ENCODE measurements at places on chromosomes 2 and 18.

DNA sequence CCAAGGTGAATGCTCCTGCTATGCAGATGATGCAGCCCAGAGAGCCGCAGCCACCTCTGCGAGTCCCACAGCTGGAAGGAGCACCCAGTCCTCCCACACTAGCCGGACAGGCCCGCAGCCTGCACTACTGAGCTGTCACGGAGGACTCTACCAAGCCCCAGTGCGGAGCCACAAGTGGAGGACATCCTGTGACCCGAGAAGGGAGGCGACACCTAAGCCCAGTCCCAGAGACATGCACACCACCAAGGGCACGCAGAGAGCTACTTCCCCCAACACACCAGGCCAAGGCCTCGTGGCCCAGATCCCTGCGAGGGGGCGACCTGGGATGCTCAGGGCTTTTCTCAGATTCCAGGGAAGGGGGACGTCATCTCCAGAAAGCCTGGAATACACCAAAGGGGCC, 12.9 kb downstream of the HS1BP3 start:
- no peaks in the 10 kb centered on the region for H3K36me3 ChIP-seq
- H3K4me1 ChIP-seq = peaks cover 9% of the 10 kb centered on the region
- DNase-seq = no peak
- H3K27me3 ChIP-seq = no peaks in the 10 kb centered on the region
- no peak overlapping the region for H3K4me3 ChIP-seq
- no peak overlapping the region for H3K27ac ChIP-seq

DNA sequence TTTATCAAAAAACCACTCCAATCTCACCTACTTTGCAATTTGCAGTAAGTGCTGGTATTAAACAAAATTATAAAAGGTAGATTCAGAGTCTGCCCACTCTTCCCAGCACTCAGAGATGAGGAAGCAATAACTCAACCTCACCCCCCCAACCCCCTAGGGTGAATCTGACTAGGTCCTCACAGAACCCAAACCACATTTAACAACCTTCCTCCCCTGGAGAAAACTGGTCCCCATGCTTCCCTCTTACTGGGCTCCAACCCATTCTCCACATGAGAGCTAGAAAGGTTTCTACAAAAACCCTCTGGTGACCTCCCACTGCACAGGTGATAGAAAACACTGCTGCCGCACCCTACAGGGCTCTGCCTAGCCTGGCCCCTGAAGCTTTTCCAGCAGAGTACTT, 40.5 kb upstream of the BMP10 start:
- H3K4me3 ChIP-seq = no peak overlapping the region
- H3K36me3 ChIP-seq = no peaks in the 10 kb centered on the region
- peaks cover 29% of the 10 kb centered on the region for H3K4me1 ChIP-seq
- no peak for DNase-seq

DNA sequence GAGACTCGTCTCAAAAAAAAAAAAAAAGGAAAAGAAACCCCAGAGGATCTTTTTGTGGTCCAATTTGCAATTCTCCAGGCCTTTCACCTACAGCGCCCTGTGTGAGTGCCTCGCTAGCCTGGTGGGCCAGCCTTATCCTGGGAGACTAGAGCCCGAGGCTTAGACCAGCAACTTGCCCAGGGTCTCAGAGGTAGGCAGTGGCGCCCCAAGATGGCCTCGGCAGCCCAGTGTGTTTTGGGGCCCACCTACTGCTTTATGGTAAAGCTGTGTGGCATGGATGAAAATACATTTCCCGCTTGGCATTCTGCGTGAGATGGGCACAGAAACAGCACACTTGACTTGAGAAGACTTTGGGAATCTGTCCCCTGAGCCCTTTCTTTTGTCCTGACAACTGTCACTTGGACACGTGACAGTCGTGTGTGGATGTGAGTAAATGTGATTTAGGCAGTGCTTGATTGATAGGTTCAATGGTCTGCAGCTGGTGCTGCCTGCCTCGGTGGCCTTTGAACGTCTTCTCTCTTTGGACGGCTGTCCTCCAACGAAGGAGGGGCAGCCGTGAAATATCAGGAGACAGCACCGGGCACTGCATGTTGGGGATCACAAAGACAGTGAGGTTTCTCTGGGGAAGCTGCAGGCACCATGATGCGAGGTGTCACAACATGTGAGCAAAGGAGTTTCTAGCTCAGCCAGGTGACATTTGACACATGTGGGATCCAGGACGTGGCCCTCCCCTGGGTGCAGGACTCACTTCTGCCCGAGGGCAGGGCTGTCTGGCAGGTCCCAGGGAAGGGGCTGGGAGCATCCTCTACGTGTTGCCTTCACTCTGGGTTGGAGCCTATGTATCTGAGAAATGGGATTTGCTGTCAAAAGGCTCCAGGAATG, 209.5 kb upstream of the TWIST2 start:
- H3K27me3 ChIP-seq = no peaks in the 10 kb centered on the region
- no peak overlapping the region for H3K4me3 ChIP-seq
- no peak for DNase-seq
- no peaks in the 10 kb centered on the region for H3K36me3 ChIP-seq
- H3K4me1 ChIP-seq = no peaks in the 10 kb centered on the region

DNA sequence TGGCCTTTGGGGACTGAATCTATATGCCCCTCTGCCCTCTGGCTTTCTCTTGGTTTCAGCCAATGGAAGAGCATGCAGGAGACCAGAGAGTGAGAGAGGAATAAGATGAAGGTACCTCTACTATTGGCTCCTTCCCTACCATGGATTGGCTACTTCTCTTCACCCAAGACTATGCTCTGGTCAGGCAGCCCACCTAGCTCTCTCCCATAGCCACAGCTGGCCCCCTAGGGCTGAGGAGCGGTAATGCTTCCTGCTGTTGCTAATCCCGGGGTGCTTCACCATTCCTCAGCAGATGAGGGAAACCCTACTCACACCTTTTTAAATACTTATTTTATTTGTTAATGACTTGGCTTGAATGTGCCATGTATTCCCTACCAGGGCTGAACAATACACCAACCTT, 142.4 kb downstream of the MREG start:
- H3K4me3 ChIP-seq = no peak overlapping the region
- no peak for DNase-seq
- H3K36me3 ChIP-seq = no peaks in the 10 kb centered on the region
- H3K27ac ChIP-seq = no peak overlapping the region
- peaks cover 2% of the 10 kb centered on the region for H3K27me3 ChIP-seq

DNA sequence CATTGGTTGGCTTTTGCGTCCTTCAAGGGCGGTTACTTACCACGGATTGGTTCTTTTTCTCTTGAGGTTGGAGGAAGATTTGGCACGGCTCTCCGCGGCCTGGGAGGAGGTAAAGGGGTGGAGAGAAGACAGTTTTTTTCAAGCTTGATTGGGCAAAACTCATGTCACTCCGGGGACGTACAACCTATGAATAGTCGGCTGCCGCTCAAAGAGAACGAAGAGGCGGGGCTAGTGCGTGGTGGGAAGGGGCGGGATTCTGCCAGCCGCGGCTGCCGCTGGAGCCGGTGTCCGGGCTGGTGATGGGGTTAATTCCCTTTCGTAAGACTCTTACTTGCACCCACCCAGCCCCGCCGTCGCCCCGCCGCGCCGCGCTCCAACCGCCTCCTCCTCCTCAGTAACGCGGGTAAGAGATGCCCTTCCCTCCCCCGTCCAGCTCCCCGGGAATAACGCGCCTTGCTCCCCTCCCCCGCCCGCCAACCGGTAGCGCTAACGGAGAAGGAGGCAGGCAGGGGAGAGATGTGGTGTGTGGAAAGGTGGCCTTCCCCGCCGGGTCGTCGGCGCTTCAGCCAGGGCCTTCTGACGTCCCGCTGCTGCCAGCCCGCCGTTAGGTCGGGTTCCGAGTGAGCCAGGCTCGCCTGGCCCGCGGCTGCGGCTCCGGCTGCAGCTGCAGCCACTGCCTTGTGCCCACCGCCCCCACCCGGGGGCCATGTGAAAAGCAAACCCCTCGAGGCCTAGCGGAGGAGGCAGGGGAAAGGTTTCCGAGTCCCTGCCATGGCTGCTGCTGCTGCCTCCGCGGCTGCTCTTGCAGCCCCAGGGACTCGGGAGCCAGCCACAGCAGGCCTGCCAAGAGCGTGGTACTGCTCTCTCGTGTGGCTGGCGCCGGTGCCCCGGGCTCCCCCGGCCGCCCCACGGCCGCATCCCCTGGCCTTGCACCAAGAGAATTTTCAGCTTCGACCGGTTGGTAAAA, at the start of gene R3HDM1:
TSS of gene R3HDM1 (plus strand) at position 254 of the 967 bp plus-strand sequence. CDS start 73,362 bp downstream, outside the sequence.
- H3K4me3 ChIP-seq = peak within 1 kb of the TSS; percentile 90
- no peaks in the 10 kb centered on the region for H3K27me3 ChIP-seq
- peak; percentile 99 for DNase-seq
- H3K36me3 ChIP-seq = no peaks in the 10 kb centered on the region
- H3K4me1 ChIP-seq = peaks cover 14% of the 10 kb centered on the region
